ENCODE measurements at places on chromosomes 1 and 21. TPM values are rescaled to one million over a fixed set of nuclear protein-coding genes. Genes with fewer than 3 reads are reported as not detected.

CLDN19 gene
- 0.23 TPM for total RNA-seq

SLC2A5 gene
- not detected for total RNA-seq

COL8A2 gene
- total RNA-seq, result 0.45 TPM

DNA sequence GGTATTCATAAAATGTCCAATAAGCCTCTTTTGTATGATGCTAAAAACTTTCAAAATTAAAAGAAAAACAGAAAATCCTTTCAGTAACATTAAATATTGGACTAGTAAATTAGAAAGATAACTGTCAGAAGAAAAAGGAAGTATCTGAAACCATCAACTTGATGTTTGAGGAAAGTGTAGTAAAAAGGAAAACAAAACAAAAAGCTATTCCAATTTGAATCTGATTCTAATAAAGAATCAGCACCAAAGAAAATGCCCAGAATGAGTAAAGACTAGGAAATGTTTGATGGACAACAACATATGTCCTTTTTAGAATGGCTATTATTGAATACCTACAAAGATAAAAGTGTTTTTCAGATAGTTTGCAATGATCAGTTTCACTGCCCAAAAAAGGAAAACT lies 79.9 kb upstream of the RBM34 start:
- no peak overlapping the region for H3K27ac ChIP-seq
- no peaks in the 10 kb centered on the region for H3K4me1 ChIP-seq
- H3K36me3 ChIP-seq, result peaks cover 35% of the 10 kb centered on the region
- no peaks in the 10 kb centered on the region for H3K27me3 ChIP-seq

DNA sequence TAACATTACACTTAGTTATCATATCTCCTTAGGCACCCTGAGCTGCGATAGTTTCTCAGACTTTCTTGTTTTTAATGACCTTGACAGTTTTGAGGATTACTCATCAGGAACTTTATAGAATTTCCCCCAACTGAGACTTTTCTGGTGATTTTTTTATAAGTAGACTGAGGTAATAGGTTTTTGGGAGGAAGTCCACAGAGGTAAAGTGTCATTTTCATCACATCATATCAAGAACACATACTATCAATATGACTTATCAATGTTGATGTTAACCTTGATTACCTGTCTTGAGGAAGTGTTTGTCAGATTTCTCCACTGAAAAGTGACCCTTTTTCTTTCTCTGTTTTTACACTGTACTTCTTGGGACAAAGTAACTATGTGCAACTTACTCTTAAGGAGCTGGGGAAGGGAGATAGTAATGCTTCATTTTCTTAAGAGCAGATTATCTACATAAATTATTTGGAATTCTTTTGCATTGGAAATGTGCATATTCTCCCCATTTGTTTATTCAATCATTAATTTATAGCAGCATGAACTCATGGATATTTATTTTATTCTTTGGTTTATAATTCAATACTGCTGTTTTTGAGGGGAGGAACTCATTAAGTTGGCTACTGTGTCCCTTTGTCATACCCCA lies 72.8 kb upstream of the HSD17B7 start:
- no peak for DNase-seq
- H3K27ac ChIP-seq, result no peak overlapping the region
- no peaks in the 10 kb centered on the region for H3K27me3 ChIP-seq
- no peaks in the 10 kb centered on the region for H3K4me1 ChIP-seq
- H3K4me3 ChIP-seq, result no peak overlapping the region
- no peaks in the 10 kb centered on the region for H3K36me3 ChIP-seq

DNA sequence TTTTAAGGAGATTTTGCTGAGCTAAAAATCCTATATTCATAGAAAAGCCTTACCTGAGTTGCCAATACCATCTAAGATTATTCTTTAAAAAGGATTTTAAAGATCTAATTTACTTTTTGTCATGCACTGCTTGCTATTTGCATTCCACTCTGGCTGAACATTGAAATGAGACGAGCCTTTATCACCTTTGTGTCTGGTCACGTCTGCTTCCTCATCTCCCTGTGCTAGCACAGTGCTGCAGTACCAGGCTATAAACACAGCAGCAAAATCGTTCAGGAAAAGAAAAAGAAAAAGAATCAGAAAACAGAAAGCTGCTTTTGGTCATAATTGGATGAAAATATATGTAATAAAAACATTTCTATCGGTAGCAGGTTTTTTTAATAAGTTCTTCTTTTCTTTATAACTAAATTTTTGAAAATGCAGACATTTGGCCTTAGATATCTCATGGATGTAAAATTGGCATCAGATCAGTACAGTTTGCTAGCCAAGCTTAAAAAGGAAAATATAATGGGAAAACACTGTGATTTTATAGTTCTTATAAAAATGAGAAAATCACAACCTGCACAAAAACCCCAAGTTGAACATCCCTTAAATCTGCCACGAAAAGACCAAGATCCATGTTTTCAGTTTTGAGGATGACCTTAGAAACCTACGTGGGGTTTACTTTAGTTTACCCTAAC lies 735.7 kb upstream of the CXADR start:
- DNase-seq, result no peak
- H3K27ac ChIP-seq, result no peak overlapping the region
- H3K4me3 ChIP-seq, result no peak overlapping the region
- peaks cover 9% of the 10 kb centered on the region for H3K4me1 ChIP-seq

- no peaks in the 10 kb centered on the region for H3K36me3 ChIP-seq
- peaks cover 3% of the 10 kb centered on the region for H3K4me1 ChIP-seq
- no peak overlapping the region for H3K27ac ChIP-seq
- H3K27me3 ChIP-seq, result peaks cover 19% of the 10 kb centered on the region
- H3K4me3 ChIP-seq, result no peak overlapping the region
- DNase-seq, result no peak
These were observed 5.1 kb upstream of the NES start for GRCh38 chr1:156682166-156682890.

DNA sequence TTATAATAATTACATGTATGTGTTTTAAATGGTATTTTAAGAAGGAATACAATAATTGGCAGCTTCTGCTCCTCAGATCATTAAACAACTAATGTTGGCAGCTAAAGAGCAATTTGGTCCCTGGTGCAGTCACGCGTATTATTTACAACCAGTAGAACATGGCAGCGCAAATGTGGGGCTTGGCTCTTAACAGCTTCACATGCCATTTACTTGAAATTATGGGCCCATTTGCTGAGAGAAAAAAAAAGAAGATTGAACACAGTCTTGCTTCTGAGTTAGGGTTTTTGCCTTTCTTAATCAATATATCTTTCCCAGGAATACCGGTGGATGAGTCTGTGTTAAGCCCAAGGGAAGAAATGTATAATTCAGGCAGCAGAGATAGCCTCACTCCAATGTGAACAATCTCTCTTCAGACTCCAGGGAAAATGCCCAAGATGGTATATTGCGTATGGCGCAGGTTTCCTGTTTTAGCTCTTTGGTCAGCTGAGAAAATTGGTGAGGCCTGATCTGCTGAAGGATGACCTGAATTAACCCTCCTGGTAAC lies 174.5 kb downstream of the DISC1 start:
- no peak for DNase-seq
- H3K4me3 ChIP-seq, result no peak overlapping the region
- H3K27ac ChIP-seq, result no peak overlapping the region
- H3K27me3 ChIP-seq, result no peaks in the 10 kb centered on the region
- H3K4me1 ChIP-seq, result no peaks in the 10 kb centered on the region

DNA sequence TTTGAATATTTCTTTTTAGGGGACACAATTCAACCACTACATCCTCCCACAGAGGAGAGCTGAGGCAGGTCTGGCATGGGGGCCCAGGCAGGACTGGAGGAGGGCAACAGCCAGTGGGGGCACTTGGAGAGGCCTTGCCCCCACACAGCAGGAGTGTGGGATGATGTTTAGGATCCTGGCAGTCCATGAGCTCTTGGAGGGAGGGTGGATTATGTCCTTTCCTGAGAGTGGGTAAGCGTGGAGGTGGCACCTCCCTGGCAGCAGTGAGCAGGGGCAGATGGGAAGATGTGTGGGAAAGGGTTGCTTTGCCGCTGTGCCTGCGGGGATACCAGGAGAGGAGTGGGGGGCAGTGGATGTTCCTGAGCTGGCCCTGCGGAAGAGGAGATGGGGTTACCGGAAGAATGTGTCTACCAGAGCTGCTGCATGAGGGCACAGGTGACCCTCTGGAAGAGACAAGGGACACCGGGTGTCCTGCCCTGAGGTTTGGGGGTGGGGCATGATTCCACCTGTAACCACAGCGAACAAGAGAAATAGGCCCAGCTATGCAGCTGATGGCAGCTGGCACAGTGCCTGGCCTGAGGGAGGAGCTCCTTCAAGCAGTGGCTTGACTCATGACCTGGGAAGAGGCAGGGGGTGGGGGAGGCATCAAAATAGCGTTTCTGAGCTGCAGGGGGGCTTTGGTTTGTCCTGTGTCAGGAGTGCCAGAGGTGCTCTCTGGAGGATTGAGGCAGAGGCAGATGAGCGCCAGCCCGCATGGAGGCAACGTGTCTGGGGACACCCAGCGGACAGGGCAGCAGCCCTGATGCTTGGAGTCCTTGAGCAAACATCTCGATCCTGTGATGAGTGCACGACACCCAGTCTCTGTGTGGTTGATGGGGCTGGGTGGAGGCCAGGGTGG lies 123.9 kb upstream of the TMPRSS2 start:
- H3K27me3 ChIP-seq, result no peaks in the 10 kb centered on the region
- no peaks in the 10 kb centered on the region for H3K36me3 ChIP-seq
- no peak for DNase-seq
- H3K27ac ChIP-seq, result no peak overlapping the region
- H3K4me3 ChIP-seq, result no peak overlapping the region

DNA sequence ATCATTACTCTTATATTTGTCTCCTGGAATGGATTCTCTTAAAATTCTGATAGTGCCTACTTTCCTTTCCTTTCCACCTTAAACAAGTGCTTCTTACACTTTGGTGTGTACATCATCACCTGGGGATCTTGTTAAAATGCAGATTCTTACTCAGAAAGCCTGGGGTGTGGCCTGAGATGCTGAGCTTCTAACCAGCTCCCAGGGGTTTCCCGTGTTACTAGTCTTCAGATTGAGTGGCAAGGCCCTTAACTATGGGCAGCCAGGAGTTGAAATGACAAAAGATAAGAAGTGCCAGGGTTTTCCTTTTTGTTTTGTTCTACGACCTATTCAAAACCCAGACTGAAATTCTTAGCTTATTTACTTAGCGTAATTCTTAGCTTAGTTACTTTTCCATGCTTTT lies 159.2 kb downstream of the HFM1 start:
- no peak overlapping the region for H3K4me3 ChIP-seq
- no peak overlapping the region for H3K27ac ChIP-seq
- H3K27me3 ChIP-seq, result no peaks in the 10 kb centered on the region
- H3K36me3 ChIP-seq, result no peaks in the 10 kb centered on the region
- DNase-seq, result no peak
